CD4-positive, alpha-beta T cell treated with Interleukin-6 at 100 ng/mL for 8 hours (primary cell): ENCODE measurements at places on chromosomes 1 and 21.

- no peak for DNase-seq
These were observed 97.1 kb upstream of the SLFNL1 start for GRCh38 chr1:41118645-41119044.

GRCh38 chr1:15702722-15703550, 18.8 kb downstream of the PLEKHM2 start:
- DNase-seq: no peak

DNA sequence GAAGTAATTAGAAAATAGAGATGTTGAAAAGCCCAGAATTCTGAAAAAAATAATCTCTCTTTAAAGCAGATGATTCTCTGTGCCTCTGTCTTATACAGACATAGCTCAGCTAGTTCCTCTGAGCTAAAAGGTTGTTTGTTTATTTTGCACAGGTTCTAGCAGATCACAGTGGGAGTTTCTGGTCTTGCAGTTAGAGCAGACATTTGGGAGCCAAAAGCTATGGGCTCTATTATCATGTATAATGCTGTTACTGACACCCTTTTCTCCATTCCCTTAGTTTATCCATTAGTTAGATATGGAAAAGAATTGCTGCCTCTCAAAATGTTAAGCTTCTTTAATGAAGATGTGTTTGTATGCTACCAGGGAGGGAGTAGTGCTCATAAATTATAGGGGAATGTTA, 20.5 kb upstream of the CD55 start:
- DNase-seq: no peak

DNA sequence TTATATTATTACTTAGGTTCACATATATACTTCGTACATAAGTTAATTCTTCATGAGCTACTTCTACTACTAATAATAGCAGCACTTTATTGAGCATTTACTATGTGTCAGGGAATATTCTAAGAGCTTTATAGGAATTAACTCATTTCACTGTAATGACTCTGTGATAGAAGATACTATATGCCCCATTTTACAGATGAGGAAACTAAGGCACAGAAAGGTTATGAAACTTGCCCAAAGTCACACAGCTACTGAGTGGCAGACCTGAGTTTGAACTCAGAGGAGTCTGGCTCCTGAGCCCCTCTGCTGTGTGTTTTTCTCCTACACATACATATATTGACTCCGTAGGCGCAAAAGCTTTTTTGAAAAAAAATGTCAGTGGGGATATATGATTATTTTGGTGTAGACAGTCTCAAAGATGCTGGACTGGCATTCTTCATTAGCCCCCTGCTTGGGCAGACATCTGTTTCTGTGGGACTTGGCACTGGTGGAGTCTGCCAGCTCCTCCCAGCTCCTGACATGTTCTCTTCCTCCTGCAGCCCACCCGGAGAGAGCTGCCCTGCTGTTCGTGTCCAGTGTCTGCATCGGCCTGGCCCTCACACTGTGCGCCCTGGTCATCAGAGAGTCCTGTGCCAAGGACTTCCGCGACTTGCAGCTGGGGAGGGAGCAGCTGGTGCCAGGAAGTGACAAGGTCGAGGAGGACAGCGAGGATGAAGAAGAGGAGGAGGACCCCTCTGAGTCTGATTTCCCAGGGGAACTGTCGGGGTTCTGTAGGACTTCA, 70.9 kb downstream of the TCP10L start:
- no peak for DNase-seq

DNA sequence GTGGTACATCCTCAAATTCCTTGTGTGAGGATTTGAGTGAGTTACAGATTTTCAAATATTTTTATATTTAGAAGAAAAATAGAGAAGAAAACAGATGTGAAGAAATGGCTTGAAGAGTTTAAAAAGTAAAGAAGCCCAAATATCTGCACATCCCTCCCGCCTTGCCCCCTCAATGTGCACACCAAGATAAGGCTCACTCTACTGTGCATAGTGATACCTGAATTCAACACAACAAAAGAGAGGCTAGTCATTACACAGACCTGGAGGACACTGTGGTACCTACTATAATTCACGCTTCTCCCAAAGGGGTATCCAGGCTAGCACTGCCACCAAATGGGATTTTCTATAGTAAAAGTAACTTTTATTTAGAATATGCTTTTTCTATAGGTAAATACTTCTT, 44.0 kb upstream of the SYT2 start:
- no peak for DNase-seq

DNA sequence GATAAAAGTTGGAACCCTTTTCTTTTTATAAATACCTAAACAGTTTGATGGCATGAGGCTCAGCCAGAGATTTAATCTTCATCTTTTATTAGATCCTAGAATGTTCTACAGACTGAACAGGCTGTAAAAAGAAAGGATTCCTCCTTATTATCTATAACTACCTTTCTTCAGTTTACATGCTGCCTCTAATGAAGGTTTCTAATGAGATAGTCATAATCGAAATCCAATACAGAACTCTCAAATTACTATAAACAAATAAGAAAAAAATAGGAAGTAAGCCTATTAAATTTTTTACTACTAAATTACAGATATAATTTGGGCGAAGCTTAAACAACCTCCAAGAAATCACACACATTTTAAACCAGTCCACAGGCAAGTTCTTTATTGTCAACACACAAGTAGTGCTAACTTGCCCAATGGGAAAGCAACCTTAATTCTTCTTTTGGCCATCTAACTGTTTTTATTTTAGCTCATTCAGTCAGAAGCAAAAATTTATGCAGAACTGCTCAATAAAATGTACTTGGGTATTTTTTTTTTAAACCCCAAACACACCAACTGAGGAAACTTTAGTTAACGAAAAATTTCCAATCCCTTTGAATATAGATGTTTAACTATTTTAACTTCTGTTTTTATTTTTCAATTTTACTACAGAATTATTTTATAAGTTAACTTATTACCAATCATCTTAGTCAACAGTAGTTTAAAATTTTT, 4.8 kb downstream of the WDR26 start:
- DNase-seq: no peak

GRCh38 chr1:77948841-77949424, 29.9 kb downstream of the FUBP1 start:
- no peak for DNase-seq

- no peak for DNase-seq
These were observed 1012.5 kb upstream of the PRMT6 start for GRCh38 chr1:106043971-106044370.

DNA sequence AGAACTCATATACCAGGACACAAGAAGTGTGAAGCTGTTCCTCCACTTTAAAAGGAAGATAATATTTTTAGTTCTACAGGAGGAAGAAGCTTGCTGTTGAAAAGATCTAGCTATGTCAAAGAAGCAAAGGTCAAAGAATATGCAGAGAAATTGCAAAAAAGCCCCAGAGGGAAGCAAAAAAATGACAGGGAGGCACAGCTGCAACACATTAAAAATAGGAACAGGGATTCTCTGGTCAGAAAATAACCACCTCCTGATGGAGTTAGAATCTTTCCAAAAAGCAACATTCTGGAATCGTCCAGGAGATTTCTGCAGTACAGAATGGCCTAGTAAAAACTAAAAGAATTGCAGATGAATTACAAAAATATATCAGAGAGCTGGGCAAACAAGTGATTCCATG, 238.9 kb upstream of the PRMT6 start:
- DNase-seq: no peak

DNA sequence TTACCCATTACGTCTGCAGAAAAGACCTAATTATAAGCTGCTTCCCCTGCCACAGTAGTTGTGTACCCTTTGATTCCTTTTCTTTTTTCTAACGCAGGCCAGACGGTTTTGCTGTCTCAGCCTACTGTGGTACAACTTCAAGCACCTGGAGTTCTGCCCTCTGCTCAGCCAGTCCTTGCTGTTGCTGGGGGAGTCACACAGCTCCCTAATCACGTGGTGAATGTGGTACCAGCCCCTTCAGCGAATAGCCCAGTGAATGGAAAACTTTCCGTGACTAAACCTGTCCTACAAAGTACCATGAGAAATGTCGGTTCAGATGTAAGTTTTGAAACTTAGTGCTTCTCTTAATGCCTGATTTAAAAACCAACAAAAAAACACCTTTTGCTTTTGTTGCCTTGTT, 35.8 kb downstream of the ATF6 start:
- DNase-seq: no peak

DNA sequence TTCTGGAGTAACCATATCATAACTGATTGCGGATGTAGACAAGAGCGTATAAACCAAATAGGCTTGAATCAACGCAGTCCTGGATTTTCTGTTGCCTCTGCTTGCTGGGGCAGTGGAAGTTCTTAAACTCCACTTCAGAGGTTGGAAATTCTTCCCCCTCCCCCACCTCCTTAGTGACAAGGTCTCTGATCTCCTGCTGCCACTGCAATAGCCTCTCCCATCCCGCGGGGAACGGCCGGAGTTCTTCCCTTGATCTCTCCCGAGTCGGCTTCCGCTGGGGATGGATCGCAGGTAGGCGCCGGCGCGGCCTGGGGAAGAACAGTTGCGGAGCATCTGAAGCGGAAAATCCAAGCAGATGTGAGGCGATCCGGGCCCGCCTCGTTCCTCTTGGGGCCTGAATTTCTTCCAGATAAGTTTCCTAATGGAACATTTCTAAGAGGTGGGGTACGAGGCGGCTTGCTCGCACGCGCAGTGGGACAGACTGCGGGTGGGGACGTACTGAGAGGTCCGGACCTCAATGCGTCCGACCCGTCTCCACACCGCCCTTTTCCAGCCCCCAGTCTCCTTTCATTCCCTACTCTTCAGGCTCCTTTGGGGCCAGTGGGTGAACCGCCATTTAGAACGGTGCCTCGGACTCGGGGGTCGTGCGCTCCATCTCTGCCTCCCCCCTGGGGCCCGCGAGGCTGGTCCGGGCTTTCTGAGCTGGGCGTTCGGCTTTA, 3.1 kb upstream of the SIM2 start:
- DNase-seq: no peak

DNA sequence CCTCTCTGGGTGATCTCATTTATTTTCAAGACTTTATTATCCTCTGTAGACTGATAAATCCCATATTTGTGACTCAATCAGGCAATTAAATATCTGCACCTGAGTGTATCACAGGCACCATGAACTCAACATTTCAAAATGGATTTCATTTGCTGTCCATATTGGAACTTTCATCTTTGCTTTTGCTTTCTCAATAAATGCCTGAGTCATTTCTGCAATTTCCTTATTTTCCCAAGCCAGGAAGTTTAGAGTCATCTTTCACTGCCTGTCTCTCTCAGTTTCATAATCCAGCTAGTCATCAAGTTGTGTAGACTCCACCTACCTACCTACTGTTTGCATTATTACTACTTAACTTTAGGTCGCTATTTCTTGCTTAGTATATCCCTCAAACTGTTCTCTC, 540.9 kb downstream of the LMO4 start:
- DNase-seq: no peak

DNA sequence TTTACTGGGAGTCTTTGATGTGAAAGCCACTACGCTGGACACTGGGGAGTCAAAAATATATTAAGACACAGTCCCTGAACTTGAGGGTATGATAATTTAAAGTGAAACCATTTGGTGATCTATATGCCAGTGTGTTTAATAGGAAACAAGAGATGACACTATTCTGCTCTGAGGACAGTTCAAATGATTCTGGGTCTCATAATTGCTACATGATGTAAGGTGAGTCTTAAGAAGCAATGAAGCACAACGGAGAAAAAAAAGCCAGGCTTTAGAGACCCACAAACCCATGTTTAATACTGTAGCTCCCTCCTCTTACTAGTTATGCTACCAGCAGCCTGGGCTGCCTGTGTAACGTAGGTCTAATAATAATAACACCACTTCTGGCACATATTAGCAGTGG, 14.2 kb upstream of the LRRC8D start:
- DNase-seq: no peak

DNA sequence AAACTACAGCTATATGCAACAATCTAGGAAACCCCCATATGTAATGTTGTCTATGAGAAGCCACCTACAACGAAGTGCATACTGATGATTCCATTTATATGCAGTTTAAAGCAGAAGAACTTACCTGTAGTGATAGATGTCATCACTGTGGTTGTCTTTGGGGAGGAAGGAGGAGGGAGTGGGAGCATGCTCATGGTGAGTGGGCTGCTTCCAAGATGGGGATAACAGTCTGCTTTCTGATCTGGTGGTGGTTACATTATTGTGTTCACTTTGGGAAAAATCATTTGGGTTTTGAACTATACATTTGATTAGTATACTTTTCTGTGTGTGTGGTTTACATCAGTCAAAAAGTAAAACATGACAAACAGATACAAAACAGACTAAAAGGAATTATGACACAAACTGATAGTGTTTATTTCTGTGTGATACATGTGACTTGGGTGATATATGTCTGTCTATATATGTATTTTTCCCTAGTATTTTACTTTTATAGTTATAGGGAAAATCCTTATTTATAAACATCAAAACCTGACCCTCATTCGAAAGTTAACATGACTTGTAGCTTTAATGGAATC, 184.7 kb downstream of the VPS13D start:
- no peak for DNase-seq

DNA sequence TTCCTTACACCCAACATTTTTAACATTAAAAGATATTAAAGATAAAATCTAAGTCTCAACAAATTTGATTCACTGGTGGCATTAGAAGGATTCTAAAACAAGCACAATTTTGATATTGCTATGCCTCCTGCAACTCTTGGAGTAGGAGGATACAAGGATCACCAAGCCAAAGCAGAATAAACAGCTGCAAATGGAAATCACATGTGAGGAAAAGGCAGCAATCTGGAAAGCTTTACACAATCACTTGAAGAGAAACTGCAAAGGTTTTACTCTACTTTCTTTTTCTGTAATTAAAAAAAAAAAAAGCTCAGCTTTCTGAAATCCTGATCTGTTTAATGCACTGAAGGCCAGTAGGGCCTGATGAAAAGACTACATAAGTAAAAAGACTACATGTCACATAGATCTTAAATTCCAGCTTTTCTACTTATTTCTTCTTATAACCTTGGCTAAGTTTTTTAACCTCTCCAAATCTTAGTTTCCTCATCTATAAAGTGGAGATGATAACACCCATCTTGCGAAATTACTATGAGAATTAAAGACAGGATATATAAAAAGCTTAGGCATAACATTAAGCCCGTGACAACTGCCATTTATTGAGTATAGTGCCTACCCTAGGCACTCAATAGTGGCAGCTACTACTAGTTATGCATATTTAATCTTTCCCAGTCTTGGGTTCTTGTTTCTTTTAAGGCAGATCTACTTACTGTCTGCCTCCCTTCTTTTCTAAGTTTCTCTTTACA, 73.5 kb downstream of the EPS15 start:
- no peak for DNase-seq

GRCh38 chr1:233620065-233620464, 6.2 kb downstream of the KCNK1 start:
- DNase-seq: no peak

DNA sequence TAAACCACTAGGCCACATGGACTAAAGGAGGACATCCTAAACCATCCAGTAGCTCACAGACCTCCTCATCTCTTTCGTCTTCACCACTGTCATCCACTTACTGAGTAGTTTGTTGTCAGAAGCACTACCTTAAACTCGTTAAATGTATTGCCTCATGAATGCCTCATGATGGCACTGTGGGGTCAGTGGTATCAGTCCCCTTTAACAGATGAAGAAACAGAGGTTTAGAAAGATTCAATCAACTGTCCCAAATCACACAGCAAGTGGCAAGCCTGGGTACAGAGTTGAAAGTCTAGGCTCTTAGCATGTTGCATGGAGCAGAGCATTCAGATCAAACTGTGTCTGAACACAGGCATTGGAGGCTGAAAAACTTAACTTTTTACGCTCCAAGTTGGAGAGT, 183.6 kb upstream of the KIAA0040 start:
- no peak for DNase-seq

- no peak for DNase-seq
These were observed 22.3 kb upstream of the PEX19 start for GRCh38 chr1:160307118-160307791.

- DNase-seq: no peak
These were observed 20.7 kb downstream of the DIPK1A start for GRCh38 chr1:92940541-92940940.
